ENCODE measurements at places on chromosomes 2 and 18.

DNA sequence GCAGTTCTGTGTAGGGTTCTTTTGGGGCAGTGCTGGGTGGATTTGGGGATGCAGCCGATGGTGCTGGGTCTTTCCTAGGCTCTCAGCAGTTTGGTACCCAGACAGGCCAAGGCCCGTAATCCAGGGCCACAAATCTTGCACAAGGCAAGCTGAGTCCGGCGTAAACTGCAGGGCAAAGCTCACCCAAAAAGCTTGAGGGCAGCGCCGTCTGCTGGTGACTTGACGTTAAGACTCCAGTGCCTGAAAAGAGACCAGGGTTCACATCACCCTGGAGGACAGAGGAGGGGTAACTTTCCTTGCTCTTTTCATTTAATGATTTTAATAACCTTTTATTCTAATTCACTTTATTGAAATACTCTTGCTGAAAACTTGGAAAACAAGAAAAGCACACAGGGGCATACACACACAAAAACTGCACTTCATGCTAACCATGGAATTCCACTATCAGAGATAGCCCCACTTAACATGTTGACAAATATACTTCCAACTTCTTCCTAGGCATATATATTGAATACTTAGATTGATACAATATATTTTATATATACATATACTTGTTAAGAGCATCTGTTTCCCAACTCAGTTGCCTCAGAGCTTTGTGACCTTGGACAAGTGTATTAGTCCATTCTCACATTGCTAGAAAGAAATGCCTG lies 38.9 kb downstream of the CNGA3 start:
- no peak for DNase-seq

DNA sequence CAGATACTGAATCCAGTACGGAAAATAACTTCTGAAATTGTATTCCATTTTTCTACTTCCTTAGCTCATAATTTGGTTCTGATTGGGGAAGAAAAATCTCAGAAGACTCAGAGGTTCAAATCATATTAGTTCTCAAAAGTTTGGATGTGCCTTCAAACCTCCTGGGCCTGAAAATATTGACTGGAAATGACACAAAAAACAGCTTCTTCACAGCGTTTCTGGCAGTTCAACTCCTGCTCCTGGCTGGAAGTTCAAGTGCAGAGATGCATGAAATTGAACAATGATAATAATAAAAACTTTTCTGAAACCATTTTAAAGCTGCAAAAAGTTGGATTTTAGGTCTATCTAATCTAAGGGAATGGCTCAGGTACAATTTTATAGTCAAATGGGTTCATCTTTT lies 1459.9 kb upstream of the CELF4 start:
- no peak for DNase-seq

GRCh38 chr2:168726375-168726774 lies 76.1 kb upstream of the NOSTRIN start:
- DNase-seq: no peak

GRCh38 chr18:36814994-36815393 lies 13.8 kb downstream of the TPGS2 start:
- DNase-seq: no peak

GRCh38 chr2:10876963-10877362 lies 34.8 kb upstream of the KCNF1 start:
- DNase-seq: no peak

GRCh38 chr18:62617793-62618591 lies 95.2 kb downstream of the ZCCHC2 start:
- DNase-seq: no peak

GRCh38 chr18:2956056-2956455 lies 56.9 kb downstream of the LPIN2 start:
- DNase-seq: no peak

DNA sequence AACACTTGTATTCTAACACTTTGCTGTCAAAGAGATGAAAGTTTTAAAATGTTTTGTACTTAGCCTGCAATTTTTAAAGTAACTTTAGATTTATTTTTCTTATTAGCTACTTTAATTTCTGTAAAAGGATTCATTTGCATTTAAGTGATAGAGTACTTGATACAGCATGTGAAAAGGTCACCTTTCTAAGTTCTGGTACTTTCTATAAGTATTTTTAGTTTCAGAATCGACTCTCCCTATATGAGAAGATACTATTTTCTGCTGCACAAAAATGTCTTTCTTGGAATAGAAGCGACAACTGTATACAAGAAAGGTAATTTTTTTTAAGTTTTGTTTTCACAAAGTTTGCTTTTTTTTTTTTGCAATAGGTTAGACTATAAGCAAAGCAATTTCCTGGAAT lies 72.9 kb downstream of the METTL8 start:
- DNase-seq: no peak

Data from urinary bladder (tissue), 4 donors.